ENCODE measurements at places on chromosomes 13 and 19.
A peak's percentile ranks its signal among the peaks of the same experiment; 100 is the strongest.

GRCh38 chr19:52336117-52336790 lies at the start of gene ZNF610:
Gene ZNF610, plus strand, starts transcription at chr19:52336243. Its CDS starts 12,930 bp downstream, at chr19:52349173.
- no peak for DNase-seq

DNA sequence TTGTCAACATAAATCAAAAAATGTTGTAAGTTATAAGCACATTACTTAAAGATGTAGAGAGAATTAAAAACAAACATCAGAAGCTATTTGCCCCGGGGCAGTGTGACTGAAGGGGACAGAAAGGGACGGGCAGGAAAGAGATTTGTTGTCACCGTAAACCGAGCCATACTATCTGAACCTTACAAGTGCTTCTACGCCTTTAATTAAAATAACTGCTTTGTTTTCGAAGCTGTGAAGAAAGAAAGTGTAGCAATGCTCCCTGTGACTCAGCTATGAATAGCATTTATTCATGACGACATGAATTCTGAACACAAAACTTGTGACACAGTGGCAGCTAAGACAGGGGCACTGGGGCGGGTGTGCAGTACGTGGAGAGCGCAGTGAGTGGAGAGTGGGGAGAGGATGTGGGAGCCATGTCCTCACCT lies 30.0 kb downstream of the ZNF787 start:
- peak; percentile 29 for DNase-seq

- peak; percentile 44 for DNase-seq
These were observed 982.4 kb upstream of the MIR17HG start for GRCh38 chr13:90365130-90365529.

GRCh38 chr19:19670070-19670551 lies 1.5 kb downstream of the ZNF101 start:
- no peak for DNase-seq

- DNase-seq: no peak
These were observed 3.9 kb downstream of the OCEL1 start for GRCh38 chr19:17229890-17230289.

GRCh38 chr19:39397360-39398296 lies 6.5 kb downstream of the MED29 start:
- DNase-seq: peak; percentile 85

DNA sequence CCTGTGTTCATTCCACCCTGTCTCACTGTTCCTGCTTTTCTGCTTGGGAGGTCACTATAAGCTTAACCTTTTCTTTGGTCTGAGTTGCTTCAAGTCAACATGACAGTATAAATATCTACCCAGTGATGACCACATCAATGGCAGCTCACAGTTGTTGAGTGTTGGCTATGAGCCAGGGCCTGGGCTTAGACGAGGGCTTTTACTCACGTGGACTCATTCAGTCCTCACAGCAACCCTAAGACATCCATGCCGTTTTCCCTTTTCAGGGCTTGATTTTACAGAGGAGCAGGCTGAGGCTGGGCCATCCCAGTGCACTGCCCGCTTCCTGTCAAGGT lies 10.2 kb upstream of the CCDC97 start:
- DNase-seq: peak; percentile 46

- no peak for DNase-seq
These were observed 320.4 kb upstream of the OBI1 start for GRCh38 chr13:78979349-78979748.

DNA sequence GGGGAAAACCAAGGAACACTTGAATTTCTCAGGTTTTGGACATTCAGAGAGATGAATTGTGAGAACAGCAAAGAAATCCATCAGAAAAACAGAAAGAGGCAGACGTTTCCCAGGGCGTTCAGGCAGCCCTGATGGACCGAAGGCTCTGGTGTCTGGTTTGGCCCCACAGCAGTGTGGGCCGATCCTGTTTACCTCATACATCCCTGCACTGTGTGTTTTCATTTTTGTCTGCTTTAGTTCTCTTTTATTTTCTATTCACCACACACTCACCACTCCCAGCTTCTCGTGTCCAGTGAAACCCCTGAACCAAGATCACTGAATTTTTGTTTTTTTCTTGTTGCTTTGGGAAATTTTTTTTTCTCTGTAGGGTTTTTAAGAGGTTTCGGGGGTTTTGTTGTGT lies 11.9 kb upstream of the WDR18 start:
- no peak for DNase-seq

GRCh38 chr19:46733690-46734292 lies 12.1 kb upstream of the FKRP start:
- DNase-seq: no peak

DNA sequence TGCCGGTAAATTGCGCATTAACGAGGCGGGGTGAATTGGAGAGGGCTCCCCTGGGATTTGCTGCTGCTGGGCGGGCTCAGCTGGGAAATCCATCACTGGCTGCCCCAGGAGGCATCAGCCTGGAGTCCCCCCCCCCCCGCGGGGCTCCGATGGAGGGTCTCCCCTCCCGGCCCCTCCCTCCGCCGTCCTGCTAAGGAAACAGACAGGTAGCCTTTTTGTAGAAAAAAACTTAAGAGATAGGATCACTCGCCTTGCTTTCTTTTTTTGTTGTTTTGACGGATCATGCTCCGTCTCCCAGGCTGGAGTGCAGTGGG lies 6.8 kb downstream of the TLE6 start:
- DNase-seq: no peak

DNA sequence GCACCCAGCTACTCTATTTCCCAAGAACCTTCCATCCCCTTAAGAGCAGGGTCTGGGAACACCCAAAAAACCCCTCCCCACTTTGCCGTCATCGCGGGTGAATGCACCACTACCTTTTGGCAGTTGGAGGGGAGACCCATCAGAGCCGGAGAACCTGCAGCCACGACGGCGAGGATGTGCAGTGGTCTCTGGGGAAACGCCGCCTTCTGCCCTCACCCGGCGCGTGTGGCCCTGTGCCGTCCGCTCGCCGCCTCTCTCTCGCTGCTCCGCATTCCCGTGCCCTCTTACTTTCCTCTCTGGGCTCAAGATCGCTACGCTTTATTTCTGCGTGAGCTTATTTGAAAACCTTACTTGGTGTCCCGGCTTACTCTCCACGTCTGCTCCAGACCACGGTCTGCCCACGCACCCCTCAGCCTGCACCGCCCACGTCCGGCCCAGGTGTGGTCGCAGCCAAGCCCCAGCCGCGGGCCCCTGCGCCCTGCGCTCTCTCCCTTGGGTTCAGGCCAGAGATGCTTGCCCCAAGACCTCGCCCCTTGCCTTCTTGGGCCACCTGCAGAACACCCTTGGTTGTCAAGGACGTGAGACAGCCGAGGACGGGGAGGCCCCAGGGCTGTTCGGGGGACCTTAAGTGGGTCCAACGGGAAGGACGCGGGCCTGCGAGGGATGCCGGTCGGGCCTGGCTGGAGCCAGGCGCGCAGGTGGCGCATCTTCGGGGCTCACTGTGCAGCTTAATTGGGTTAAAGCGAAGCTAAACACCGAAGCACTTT lies 2.0 kb upstream of the MAB21L1 start:
- DNase-seq: no peak

GRCh38 chr19:54606891-54607784 lies 13.7 kb downstream of the LILRA1 start:
- DNase-seq: no peak

GRCh38 chr19:17645339-17645963 lies 42.7 kb downstream of the UNC13A start:
- DNase-seq: no peak

DNA sequence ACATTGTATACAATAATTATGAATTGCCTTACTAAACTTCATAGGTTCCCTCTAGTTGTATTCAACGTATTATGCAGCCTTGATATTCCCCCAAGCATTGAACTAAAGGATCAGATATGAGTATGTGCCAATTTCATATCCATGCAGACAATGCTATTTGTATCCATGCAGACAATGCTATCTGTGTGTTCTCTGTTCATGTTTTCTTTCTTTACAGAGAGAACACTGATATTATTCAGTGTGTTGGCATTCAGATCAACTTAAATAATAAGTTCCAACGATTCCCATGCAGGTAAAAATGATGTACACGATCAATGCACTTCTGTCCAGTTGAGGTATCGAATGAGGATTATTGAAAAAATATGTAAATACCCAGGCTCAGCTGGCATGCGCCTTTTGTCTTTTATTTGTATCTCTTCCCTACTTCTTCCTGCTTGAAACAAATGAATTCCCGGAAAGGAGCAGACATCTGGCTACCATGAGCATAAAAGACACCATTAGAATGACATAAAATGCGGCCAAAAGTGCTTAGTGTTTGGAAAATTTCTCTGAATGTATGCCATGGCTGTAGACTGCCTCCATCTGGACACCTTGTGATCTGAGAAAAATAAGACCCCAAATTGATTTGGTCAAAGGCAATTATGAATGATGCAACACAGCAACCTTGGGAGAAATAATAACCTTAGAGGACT lies 731.5 kb downstream of the SLITRK1 start:
- no peak for DNase-seq

- DNase-seq: no peak
These were observed 57.3 kb downstream of the MBD3L2B start for GRCh38 chr19:6963937-6964336.

- no peak for DNase-seq
These were observed 7.2 kb downstream of the ZNF296 start for GRCh38 chr19:45069056-45069455.

- no peak for DNase-seq
These were observed 418.2 kb downstream of the KLF12 start for GRCh38 chr13:73715911-73716510.

GRCh38 chr19:48835734-48836088 lies 580 bp downstream of the HSD17B14 start:
- DNase-seq: peak; percentile 91

DNA sequence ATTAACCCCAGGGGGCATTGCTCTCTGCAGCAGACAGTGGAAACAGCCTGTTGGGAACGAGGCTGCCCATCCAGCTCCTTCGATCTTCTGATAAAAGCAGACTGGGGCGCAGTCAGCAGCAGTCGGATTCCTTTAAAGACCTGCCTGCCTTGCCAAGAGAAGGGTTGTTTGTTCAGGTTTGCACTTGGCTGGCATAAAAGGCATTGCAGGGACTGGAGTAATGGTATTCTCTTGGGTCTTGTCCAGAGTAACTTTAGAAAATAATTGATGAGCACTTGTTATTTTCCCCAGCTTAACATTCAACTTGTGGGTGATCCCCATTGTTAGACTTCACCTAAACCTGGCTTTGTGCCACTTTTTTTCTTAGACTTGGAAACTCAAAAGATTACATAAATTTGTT lies 67.3 kb upstream of the SLC10A2 start:
- no peak for DNase-seq

- DNase-seq: no peak
These were observed 2.4 kb downstream of the CTXN1 start for GRCh38 chr19:7923295-7924191.

DNA sequence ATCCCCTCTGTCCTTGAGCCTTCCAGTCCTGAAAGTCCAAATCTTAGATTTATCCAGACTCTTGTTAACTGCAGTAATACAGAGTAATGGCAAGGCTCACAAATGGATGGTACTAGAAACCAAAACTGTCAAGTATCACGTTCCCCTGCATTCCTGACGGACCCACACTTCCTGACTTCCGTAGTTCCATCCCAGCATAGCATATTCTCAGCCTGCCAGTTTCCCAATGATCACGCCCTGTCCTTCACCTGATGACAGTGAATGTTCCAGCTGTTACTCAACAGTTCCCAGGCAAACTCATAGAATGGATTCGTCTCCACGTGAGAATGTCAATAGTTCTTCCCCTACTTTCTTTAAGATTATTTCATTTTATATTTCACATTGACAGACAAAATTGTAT lies 33.6 kb downstream of the SLC7A1 start:
- DNase-seq: no peak

DNA sequence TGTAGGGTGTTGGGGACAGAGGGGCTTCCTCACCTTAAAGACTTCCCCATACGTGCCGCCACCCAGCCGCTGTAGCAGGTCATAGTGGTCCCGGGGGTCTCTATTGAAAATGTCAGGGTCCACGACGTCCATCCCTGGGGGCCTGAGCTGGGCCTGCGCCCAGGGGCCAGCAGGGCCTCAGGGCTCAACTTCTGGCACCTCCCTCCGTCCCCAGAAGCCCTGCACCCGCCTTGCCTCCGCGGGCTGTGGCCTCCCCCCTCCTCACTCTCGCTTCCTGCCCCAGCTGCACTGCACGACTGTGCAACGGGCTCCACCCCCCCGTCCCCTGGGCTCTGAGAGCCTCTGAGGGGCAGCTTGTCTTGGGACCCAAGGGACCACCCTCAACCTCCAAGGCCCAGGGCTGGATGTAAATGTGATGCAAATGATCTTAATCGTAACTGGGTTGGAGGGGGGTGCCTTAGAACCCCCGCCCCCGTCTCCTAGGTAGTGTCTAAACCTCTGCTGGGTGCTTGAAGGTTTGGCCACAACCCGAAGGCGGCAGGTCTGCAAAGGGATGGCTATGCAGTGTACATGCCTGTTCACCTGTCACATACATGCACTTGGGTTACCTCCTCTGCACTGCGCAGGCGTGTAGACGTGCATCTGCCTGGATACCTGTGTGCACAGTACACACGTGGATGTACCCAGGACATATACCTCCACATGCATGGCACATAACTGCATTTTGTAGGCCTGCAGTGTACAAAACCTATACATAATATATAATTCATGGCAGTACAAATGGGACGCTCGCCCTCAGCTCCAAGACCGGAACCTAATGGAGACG lies at the start of gene MAP4K1:
Gene MAP4K1 (minus strand): TSS at position 190 of the 826 bp plus-strand sequence. CDS start 58 bp downstream, at position 132.
- no peak for DNase-seq

DNA sequence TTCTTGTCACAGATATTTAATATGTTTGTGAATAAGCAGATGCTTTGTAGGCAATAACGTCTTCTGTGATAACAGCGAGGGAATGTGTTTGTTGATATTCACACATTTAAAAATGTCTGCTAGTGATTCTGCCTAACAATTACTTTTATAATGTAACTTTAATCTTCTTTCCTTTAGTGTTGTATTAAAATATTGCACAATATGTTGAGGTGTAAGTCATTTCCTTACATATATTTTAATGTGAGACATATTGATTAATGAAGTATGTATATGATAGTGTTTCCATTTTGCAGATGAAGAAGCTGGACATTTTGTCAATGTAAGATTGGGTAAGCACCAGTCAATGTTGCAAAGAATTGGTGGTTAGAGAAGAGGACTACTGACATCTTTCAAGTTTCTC lies 324.4 kb downstream of the SLITRK1 start:
- DNase-seq: no peak

- DNase-seq: no peak
These were observed 2.7 kb downstream of the LILRA4 start for GRCh38 chr19:54335979-54336892.

DNA sequence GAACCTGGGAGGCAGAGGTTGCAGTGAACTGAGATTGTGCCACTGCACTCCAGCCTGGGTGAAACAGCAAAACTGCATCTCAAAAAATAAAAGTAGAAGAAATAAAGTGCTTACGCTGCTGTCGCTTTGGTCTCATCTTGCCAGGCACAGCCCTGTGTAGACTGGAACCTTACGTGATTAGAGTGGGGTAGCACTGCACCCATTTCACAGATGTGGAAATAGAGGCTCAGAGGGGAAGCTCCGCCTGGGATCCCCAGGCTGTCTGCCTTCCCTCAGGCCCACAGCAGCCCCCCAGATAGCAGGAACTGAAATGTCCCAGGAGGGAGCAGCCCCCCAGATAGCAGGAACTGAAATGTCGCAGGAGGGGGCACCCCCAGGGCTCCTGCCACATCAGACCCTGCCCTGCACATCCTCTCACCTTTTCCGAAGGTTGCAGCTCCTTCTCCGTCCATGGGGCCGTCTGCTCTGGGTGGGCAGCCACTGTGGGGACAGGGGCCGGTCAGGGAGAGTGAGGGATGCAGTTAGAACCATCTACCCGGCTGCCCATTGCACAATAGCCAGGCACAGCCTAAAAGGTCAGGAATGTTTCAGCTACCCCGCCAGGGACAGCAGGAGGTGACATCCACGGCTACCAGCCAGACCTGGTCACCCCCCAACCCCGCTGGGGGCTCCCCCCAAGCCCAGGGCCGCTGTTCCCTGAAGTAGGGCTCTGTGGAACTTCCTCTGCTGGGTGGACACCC lies 1.9 kb downstream of the PLIN4 start:
- DNase-seq: no peak

GRCh38 chr13:40215311-40215710 lies 451.1 kb downstream of the FOXO1 start:
- no peak for DNase-seq
